ENCODE measurements at places on chromosomes 5 and 9.

DNA sequence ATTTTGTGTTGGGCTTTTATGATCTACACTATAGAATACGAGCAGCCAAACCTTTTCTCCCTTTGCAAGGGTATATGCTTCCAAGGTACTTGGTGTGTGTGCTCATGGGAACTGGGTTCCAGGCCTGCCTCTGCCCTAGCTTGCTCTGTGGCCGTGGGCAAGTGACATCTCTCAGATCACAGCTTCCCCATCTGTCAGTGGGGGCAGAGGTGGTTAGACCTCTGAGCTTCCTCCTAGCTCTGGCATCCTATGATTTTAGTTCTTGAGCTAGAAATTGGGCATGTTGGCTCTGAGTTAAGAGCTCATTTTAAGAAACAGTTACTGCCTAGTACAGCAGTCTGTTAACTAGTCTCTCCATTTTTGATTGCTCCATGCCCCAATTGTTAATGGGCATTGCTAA lies 12.5 kb upstream of the CCNJL start:
- DNase-seq = no peak

- DNase-seq = no peak
Measured at GRCh38 chr9:136551401-136552116, 5.7 kb upstream of the NOTCH1 start.

DNA sequence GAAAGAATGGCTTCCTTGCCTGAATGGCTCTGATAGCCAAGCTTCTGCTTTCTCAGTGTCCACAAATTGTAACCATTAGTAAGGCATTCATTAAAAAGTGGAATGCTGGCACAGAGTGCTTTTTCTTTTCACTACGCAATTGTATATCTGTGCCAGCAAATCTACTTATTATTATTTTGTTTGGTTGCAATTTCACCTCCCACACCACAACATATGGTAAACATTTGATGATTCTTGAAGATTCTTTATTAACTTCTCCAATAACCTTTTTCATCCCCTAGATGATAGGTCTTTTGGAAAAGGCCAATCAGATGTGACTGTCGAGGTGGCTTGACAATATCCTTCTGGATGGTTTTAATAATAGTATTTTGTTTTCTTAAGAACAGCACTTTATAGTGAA lies 234.1 kb downstream of the TMEM38B start:
- no peak for DNase-seq

DNA sequence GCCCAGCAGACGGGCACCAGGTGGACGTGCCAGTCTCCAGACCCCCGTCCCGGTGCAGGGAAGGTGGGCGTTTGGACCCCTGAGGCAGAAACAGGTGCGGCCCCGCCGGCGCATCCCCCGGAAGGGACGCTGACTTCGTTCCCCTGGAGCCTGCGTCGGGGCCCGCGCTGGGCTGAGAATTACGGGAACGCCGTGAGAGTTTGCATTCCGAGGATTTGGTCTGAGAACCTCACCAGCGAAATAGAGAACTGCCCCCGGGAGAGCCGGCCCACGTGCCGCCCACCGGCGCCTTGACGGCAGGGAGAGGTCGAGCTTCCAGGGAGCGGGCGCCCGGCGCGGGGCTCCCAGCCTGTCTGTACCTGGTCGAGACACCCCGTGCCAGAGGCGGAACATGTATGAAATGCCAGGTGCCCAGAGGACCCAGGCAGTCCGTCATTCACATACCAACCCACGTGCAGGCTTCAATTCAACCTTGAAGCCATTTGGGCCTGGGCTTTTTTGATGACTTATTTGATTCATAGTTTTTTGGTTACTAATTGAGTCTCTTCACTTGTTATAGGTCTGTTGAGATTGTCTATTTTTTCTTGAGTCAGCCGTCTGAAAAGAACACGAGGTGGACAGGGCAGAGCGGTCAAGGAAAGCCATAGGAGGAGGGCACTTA lies 877 bp upstream of the CAMSAP1 start:
- no peak for DNase-seq

DNA sequence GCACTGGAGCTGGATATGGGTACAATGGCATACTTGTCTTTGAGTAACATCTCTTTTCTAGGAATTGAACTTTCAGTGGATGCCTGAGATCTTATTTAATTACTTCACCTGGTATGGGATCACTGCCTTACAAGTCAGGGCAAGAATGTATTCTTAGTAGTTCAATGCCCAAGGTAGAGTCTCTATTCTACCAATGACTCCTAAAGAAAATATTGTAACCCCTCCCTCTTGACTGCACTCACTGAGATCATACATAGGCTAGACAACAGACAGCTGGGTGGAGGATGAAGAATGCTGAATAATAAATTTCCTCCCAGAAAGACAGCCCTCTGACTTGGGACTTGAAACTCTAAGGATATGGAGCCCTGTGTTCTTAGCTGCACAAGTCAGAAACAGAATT lies 1216.3 kb upstream of the ACO1 start:
- DNase-seq = no peak

DNA sequence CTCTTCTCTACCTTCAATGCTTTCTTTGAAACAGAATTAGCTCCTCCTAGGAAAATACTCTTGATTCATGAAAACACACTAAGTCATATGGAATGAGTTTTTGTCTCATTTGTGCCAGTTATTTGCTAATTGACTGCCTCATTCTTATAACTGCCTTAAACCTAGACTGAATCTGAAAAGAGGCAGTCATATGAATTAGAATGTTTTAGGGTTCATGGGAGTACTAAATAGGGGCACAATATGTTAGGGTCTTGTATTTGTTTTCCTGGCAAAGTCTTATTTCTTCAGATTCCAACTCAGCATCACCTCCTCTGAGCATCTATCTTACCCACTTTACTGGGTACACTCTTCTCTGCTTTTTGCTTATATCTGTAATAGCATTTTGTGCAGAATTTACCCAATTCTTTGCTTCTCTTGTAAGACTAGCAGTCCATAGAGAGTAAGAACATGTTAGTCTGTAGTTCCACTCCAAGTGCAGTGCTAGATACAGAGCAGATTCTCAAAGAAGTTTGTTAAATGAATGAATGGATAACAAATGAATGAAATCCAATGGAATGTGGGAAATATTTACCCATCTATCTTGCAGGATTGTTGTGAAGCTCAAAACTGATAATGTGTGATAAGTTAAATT lies 43.9 kb upstream of the ALDH1A1 start:
- no peak for DNase-seq

GRCh38 chr9:13395156-13395555 lies 115.7 kb upstream of the MPDZ start:
- no peak for DNase-seq

DNA sequence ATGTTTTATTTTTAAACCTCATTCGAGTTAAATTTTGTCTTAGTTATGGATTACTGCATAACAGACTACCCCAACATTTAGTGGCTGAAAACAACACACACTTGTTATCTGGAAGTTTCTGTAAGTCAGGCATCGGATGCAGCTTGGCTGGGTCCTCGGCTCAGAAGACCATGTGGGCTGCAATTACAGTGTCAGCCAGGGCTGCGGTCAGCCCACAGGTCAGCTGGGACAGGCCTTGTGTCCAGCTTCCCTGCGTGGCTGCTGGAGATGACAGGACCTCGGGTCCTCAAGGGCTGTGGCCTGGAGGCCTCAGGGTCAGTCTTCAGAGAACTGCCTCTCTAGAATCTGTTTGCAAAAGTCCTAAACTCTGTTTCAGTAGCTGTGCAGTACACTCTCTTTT lies 219.0 kb upstream of the IRX1 start:
- no peak for DNase-seq

GRCh38 chr5:100575815-100576214 lies 40.6 kb downstream of the FAM174A start:
- no peak for DNase-seq

DNA sequence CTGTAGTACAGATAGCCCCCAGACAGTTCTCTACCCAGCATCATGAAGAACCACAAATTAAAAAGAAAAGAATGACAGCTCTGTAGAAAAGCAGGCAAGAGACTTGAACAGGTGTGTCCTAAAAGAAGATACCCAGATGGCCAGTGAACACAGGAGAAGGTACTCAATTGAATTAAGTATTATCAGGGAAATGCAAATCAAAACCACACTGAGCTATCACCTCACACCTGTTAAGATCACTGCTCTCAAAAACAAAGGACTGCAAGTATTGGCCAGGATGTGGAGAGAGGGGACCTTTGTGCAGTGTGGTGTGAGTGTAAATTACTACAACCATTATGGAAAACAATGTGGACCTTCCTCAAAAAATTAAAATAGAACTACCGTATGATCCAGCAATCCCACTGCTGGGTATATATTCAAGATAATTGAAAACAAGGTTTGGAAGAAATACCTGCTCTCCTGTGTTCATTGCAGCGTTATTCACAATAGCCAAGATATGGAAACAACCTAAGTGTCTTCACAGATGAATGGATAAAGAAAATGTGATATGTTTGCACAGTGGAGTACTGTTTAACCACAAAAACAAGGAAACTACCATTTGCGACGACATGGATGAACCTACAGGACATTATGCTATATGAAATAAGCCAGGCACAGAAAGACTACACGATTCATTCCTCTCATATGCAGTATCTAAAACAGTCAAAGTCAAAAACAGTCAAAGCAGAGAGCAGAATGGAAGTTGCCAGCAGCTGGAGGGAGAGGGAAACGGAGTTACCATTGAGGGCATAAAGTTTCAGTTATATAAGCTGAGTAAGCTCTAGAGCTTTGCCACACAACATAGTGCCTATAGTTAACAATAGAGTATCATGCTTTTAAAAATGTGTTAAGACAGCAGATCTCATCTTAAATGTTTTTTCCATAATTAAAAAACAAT lies 102.6 kb downstream of the WNK2 start:
- DNase-seq = peak; percentile 22

DNA sequence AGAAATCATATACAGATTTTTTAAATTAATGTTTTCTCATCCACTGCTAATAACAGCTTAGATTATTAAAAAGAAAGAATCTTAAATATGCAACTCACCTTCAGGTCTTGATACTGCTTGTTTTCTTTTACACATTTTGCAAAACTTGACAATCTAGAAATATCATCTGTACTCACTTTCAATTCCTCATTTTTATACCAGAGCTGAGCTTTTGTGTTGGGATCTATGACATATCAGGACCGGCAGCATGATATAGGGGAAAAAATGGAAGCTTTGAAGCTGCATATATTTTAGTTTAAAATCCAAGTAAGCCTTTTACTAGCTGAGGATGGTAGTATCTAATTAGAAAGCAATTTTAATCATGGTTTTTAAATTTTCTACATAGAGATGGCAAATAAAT lies 75.7 kb upstream of the SMARCA2 start:
- no peak for DNase-seq

GRCh38 chr9:111483439-111483857 lies 735 bp downstream of the ECPAS start:
- DNase-seq = no peak

DNA sequence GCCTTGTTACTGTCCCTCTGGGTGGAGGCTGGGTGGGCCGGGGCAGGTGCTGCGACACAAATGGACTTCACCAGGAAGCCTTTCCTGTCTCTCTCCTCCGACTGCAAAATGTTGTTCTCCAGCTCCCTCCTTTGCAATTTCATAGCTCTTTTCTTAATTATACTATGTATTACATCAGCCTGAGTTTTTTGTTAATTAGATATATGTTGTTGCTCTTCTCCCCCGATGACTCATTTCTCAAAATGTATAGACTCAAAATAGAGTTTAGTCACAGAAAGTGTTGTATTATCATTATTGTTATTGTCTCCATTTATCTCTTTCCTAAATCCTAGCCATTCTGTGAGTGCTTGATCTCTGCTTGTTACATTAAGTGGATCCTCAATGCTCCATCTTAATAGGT lies 122.4 kb upstream of the OSMR start:
- no peak for DNase-seq

GRCh38 chr9:134652291-134653225 lies 11.0 kb downstream of the COL5A1 start:
- no peak for DNase-seq

DNA sequence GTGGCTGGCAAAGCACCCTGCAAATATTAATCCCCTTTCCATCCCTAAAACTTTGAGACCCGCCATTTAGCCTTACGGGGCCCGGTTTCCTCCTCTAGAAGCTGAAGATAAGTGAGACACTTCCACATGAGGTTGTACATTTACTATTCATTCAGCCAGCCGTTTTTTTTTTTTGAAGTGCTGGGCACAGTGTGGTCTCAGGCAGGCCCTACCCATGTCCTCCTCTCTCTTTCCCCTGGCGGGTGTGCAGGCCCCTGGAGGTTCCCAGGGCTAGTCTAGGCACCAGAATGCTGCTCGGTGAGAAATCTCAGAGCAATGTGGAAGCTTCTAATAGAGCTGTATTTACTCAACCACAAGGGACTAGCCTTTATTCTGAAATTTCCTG lies 107.4 kb upstream of the LARP1 start:
- DNase-seq = no peak

- DNase-seq = no peak
Measured at GRCh38 chr9:122128007-122128968, 31.3 kb downstream of the NDUFA8 start.

DNA sequence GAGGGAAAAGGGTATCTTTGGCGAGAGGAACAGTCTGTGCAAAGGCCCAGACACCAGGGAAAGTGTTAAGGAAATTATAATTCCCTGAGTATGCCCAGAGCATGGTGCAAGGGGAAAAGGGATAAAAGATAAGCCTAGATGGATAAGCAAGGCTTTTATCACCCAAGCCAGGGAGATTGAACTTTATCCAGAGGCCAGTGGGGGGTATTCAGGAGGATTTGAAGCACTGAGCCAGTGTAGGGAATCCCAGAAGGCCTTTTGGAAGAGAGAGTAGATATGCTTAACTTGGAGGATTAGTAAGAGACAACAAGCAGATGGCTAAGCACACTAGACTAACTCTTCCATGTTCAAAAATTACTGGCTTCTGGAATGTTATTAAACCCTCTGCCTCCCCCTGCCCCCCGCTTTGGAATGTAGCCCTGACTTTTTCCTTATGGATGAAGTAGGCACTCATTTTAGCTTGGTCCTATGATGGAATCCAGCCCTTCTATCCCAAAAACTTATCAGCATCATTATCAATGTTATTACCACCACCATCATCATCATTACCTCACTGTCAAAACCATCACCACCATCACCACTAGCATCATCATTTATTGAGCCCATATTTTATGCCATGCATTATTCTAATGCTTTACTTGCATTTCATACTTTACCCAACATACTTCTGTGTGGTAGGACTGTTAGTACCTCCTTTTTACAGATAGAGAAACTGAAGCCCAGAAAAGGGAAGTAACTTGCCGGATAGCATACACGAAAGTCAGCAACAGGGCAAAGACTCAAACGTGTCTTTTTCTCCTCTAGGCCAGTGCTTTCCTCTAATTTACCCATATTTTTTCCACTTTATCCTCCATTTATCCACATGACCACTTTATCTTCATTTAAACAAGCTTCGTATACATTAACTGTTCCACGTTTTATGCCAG lies 237.0 kb downstream of the PAPPA start:
- DNase-seq = no peak

- peak; percentile 99 for DNase-seq
Measured at GRCh38 chr5:181221792-181222629, 1.1 kb upstream of the TRIM41 start.

GRCh38 chr9:128703616-128704355 lies 1.5 kb downstream of the PKN3 start:
- no peak for DNase-seq

DNA sequence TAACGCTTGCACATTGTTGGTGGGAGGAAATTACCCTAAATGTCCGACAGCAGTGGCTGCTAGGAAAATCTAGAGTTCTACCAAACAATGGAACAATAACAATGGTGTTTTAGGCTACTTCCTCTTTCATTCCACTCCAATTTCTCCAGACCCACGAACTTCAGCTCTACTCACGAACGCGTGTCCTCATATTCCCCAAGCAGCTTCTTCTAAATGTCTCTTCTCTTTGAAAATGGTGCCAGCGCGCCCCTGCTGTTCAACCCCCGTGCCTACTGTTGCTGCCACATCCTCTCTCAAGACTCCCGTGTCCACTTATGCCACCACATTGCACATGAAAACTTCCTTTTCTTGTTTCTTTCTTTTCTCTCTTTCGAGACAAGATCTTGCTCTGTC lies 25.6 kb downstream of the OR2V2 start:
- no peak for DNase-seq
